ENCODE measurements at places on chromosomes 11 and 22. TPM values are rescaled to one million over a fixed set of nuclear protein-coding genes. Genes with fewer than 3 reads are reported as not detected.
A peak's percentile ranks its signal among the peaks of the same experiment; 100 is the strongest.

DNA sequence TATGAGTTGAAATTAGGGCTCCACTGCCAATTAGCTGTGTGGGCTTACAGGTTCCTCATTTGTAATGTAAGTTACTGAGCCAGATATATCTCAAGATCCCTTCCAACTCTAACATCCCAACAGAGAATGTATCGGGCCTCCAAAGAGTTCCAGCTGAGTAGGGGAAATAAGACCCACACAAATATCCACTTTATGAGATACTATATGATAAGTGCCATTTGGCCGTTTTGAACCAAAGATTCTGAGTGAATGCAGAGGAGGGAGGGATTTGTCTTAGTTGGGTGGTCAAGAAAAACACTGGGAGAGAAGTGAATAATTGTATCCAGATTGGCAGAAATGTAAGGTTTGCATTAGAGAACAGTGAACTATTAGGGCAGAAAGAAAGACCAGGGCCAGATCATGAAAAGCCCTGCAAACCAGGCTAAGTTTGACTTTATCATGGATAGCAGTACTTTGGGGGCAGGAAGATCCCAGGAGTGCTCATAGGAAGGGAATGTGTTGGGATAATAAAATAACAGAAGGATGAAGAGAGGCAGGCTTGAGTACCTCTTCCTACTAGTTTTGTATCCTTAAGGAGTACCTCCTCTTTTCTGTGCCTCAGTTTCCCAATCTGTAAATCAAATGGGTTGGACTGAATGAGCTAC lies 63.9 kb downstream of the RPL27A start:
- DNase-seq, result no peak

RIBC2 gene
- total RNA-seq, result 1.1 TPM

GRCh38 chr11:62444236-62444833 lies 25.5 kb downstream of the SCGB1A1 start:
- no peak for DNase-seq

DNA sequence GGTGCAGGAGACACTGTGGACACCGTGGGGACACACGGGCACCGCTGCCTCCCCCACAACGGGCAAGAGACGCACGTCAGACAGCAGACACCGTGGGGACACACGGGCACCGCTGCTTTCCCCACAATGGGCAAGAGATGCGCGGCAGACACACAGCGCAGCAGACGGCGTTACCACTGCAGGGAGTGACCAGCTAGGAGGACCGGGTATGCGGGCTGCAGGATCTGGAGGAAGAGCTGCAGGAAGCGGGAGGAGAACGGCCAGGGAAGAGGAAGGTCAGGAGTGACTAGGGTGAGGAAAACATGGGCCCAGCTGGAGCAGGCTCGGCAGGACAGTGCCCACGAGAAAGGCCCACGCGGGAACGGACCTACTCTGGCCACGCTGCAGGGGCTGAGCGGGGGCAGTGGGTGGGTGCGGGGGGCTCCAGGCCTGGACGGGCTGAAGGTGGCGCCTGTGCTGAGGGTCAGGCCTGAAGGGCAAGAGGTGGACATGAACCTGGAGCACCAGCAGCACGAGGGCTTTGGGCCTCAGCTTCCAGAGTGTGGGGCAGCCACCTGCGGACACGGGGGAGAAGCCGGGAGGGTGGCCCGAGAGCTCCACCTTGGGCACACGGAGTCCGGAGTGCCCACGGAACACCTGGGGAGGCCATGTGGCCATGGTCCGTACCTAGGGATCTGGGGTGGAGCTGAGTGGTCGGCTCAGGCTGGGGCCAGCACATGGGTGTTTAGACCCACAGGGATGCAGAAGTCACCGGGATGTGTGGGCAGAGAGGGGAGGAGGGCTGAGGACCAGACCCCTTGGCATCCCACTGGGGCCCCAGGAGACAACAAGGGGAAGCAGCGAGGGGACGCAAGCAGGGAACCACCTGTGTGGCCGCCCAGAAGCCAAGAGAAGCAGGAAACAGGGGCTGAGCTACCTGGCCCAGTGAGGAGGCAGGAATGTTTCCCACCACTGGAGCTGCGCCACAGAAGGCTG lies 16.5 kb downstream of the TOLLIP start:
- no peak for DNase-seq

GRCh38 chr22:38214302-38215056 lies 12.7 kb downstream of the MAFF start:
- no peak for DNase-seq

GRCh38 chr11:39268176-39268690 lies 2191.2 kb downstream of the LRRC4C start:
- no peak for DNase-seq

ARL2 gene
- total RNA-seq, result 237 TPM

GRCh38 chr22:29816128-29816527 lies 21.9 kb downstream of the ASCC2 start:
- DNase-seq, result no peak

DNA sequence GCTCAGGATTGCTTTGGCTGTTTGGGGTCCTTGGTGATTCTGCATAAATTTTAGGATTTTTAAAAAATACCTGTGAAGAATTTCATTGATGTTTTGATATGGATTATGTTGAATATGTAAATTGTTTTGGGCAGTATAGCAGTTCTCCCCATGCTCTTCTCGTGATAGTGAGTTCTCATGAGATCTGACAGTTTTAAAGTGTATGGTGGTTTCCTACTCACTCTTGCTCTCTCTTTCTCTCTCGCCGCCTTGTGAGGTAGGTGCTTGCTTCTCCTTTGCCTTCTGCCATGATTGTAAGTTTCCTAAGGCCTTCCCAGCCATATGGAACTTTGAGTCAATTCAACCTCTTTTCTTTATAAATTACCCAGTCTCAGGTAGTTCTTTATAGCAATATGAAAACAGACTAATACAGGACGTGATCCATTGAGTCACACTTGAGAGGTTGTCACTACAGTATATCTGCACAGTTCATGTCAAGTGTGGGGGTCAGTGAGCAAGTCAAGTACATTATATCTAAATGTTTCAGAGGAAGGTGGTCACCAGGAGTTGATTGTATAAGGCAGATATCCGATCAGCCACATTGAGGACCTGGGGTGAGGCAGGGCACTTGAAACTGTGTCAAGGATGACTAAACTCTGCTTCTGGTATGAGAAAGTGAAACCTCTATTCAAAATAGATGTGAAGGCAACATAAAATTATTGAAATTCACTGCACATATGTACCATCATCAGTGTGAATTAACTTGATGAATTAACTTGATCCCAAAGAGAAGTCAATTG lies 70.7 kb upstream of the CCDC179 start:
- no peak for DNase-seq

DNA sequence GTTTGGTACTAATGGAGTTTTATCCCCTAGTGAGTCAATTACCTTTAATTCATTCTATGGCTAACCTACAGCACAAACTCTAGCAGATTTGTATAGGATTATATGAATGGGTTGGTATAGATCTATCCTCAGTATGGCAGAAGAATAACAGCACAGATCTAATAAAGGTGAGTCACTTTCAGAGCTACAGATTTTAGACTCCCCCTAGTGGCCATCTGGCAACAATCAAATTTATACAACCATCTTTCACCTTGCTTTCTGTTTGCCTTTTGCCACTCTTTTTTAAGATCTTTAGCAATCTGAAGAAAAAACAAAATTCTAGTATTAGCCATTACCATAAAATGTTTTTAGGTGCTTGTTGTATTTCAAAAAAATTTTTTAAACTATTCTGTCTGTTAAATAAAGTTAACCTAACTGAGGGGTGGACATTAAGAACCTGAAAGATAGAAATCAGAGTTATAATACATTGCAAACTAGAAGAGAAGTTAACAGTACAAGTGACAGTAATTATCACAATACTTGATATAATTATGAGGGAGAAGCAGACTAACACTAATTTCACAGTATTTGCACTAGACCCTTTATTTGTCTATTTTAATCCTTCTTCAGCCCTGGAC lies 25.8 kb downstream of the DDIAS start:
- DNase-seq, result peak; percentile 44

GRCh38 chr22:39743935-39744334 lies 149.6 kb downstream of the ENTHD1 start:
- DNase-seq, result no peak

DNA sequence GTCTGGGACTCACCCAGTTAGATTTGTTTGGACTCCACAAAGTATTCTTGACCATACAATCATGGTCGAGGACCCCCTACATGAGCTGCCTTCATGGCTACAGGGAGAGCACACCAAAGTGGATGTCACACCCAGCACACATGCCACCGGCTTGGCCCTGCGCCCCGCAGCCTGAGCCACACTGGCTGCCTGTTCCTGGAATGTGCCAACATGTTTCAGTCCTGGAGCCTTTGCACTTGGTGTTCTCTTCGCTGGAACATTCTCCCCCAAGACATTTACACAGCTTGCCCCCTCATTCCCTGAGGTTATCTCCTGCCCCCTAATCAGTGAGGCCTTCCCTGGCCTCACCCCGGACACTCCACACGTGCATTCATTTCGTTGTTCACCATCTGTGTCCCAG lies 46.0 kb downstream of the PPARA start:
- no peak for DNase-seq

DNA sequence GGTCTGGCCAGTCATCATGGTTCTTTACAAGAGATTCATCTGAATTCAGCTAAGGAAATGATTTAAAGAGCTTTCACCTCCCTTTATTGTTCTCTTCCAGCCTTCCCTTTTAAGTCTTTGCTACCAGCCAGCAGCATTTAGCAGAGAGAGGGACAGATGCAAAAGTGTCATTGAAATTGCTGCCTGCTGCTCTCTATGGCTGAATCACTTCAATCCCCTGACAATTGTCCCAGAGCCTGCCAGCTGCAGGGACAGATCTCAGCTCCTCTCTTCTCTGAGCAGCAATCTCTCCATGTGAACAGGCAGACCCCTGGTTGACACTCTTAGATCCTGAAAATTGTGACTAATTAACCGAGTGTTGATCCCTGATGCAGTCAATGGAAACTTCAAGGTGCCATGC lies 816.9 kb upstream of the CCDC90B start:
- DNase-seq, result no peak

GRCh38 chr11:15145615-15146014 lies 30.9 kb downstream of the INSC start:
- peak; percentile 32 for DNase-seq

MRPL11 gene
- total RNA-seq, result 84.2 TPM

DNA sequence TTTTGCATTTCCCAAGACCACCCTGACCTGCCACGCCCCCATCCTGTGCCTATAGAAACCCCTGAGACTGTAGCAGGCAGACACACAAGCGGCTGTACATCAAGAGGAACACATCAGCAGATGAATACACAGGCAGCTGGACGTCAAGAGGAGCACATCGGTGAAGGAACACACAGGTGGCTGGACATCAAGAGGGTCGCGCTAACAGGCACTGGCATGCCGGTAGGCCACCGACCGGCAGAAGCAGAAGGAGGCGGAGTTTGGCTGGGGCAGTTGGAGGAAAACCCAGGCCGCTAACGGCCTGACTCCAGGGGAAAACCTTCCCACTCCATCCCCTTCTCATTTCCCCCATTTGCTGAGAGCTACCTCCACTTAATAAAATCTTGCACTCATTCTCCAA lies 5.4 kb upstream of the IPO7 start:
- no peak for DNase-seq

OR2AT4 gene
- 0.07 TPM for total RNA-seq

GRCh38 chr22:23124611-23125511 lies 16.9 kb downstream of the RSPH14 start:
- no peak for DNase-seq

DNA sequence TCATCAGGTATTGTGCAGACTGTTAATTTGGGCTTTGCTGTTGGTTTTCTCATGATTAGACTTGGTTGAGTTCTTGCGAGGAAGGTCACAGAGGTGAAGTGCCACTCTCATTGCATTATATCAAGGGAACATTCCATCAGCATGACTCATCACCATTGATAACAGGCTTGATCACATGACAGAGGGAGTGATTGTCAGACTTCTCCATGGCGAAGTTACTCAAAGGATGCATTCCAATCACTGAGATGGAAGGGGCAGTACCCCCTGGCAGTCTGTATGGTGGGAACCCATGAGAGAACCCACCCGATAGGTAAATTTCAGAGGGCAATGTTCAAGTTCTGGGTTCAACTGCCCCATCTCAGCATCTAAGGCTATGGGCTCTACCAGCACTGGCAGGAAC lies 19.4 kb upstream of the P2RY2 start:
- peak; percentile 48 for DNase-seq

DNA sequence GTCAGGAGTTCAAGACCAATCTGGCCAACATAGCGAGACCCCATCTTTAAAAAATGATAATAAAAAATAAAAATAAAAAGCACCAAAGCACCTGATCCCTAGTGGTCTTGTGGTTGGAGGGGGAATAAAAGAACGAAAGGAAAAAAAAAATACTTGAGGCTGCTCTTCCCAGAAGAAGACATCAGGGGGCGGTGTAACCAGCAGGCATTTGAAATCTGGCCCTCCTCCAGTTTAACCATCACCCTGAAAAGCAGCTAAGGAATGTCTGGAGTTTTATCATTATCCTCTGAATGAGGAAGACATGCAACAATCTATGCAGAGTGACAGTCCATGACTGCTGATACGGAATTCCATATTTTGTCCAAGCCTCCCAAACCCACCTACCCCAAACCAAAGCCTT lies 5.6 kb upstream of the KCTD17 start:
- DNase-seq, result peak; percentile 16

DNA sequence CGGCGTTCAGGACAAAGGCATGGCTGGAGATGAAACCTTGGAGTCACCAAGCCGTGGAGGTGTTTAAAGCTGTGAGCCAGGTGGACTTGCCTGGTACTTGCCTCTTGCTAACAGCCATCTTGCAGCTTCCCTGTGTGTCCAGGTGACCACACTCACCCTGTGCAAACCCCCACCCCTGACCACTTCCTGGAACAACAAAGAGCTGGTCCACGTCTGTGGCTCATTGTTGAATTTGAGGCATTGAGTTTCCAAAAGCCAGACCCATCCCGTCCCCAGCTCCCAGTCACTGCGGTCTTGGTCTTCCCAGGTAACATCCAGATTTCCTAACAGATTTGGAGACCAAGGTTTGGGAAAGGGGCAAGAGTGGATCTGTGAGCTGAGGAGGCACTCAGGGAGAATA lies 18.5 kb downstream of the DHCR7 start:
- DNase-seq, result no peak

ZC3H7B gene
- 55.7 TPM for total RNA-seq

EML3 gene
- 28.7 TPM for total RNA-seq

ROM1 gene
- total RNA-seq, result 7.7 TPM

- DNase-seq, result no peak
Observed at GRCh38 chr11:17459236-17459896, 17.3 kb downstream of the ABCC8 start.

GRCh38 chr11:70333261-70333660 lies 62.8 kb downstream of the PPFIA1 start:
- DNase-seq, result no peak

- no peak for DNase-seq
Observed at GRCh38 chr11:78208257-78209165, 19.8 kb downstream of the USP35 start.
